Activated CD4-positive, alpha-beta T cell treated with anti-CD3 and anti-CD28 coated beads, Interleukin-2, Interleukin-6, amounts not matched to agents 100 ng/mL and 50 ng/mL, durations not matched to agents 16 hours and 8 hours (primary cell): ENCODE measurements at places on chromosomes 12 and 14.

- DNase-seq = no peak
Observed at GRCh38 chr12:11182529-11182928, 4.2 kb downstream of the TAS2R42 start.

- no peak for DNase-seq
Observed at GRCh38 chr12:9118158-9118557, 2.4 kb upstream of the A2M start.

- DNase-seq = no peak
Observed at GRCh38 chr14:24463017-24463883, 20.7 kb upstream of the SDR39U1 start.

- no peak for DNase-seq
Observed at GRCh38 chr12:11763760-11764520, 114.5 kb downstream of the ETV6 start.

DNA sequence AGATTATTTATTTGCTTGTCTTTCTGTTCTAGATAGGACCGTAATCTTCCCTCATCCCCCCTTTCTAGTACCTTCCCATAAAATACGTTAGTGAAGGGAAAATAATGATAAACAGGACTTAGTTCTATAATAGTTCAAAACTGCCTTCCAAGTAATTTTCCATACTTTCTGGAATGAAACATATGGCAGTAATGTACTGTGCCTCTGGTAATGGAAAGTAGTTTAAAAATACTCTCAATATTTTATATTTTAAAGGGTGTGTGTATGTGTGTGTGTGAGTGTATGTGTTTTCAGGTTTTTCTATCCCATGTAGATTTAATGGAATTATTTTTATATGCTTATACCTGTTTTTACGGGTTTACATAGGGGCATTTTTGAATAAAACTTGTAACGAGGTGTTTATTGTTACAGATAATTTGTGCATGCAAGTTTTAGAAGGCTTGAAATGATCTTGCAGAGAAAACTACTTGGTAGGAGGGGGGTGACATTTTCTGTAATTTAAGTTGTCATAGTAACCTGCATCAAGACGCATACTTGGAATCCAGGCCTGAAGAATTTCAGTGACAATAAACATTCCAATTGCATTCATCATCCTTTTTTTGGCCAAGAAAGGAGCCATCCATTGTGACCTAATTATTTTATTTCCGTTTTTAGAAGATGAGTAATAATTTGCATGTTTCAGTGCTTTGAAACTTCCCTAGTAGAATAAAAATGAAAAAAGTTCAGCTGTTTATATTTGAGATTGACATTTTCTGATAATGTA, 38.9 kb downstream of the RASSF8 start:
- DNase-seq = no peak

DNA sequence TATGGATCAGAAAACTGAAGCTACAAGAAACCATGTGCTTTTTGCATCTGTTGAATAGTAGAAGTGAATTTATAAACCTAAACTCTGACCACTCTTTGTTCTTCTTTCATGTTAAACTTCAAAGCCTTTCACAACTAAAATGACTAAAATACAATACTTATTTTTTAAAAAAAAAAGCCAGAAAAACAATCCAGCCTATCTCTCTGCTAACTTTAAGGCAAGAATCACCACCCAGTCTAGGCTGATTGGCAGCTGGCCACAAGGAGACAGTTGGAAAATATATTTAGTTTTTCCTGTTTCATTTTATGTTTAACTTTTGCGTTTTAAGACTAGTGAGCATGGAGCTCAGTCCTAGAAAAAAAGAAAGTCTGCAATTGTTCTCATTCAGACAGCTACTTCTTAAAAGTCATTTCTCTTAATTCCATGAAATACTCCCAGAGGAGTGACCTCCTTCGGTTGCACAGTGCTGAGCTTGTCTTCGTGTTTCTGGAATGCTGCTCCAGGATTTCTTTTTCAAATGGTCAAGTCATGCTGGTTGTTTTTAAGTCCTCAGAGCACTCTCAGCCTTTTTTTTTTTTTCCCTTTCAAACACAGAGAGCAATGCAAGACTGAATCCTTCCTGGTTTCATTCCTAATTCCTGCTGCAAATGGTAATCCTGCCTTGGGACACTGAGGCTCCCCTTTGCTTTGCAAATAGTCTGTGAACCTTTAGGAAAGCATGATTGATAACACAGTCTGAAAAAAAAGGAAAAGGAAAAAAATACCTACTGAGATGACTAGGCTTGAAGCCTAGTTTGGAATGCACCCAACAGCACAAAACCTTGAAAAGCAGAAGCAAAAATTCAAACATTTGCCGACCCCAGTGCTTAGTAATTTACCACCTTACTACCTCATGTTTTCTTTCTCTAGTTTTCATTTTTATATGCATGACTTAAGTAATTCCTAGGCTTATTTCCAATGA, 233.3 kb upstream of the DAAM1 start:
- no peak for DNase-seq

DNA sequence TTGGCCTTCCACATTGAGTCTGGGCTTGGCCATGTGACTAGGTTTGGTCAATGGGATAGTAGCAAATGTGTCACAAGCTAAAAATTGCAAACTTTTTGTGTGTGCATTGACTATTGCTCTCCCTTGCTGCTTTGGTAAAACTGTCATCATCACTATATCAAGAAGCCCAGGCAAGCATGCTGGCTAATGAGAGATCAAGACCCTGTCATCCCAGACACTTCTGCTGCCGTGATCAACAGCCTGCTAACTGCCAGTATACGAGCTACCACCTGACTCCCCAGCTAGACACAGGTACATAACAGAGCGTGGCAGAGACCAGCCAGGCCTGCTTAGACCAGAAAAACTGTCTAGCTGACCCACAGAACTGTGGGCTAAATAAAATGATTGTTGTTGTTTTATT, 456.7 kb upstream of the DCN start:
- no peak for DNase-seq

DNA sequence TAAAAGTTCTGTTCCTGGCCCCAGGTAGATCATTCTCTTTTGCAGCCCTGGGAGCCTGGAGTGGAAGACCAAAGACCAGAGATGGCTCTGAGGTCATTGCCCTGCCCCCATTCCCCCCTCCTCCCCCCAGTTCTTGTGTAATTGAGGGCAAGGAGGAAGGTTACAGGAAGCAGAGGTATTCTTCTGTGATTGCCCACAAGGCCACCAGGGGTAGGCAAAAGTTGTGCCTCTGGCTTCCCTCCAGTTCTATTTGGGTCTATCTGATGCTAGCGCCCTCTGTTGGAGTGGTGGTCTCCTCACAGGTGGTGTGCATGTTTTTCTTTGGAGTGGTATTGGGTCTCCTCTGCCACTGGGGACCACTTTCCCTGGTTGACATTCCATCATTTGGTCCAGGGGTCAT, 41.2 kb upstream of the CRY1 start:
- peak; percentile 51 for DNase-seq

DNA sequence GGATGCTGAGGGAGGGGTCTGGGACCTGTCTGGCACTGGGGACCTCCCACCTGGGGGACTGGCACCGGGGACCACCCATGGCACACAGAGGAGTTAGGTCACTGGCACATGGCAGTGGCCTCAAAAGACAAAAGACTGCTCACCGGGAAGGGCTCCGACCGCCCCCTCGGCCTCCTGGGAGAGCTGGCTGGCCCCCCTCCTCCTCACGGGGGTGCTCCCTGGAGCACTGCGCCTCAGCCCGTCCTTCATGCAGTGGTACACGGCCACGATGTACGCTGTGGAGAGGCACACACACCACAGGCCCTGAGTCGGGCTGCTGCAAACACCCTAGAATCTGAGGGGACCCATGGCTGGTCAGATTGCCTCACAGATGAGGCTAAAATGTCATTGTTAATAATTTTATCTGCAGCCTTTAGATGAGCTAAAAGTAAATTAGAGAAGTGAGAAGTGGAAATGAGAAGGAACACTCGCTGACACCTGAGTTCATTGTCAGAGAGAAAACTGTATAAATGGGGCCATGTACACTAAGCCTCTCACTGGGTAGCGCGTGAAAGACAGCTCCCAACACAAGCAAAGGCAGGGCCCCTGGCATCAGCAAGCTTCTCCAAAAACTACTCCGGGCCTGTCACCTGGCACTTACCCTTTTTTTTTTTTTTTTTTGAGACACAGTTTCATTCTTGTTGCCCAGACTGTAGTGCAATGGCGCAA, 14.1 kb downstream of the P2RX2 start:
- no peak for DNase-seq

GRCh38 chr12:64670919-64671639, 60.8 kb downstream of the RASSF3 start:
- peak; percentile 72 for DNase-seq

- DNase-seq = no peak
Observed at GRCh38 chr12:127770118-127770517, 496.9 kb upstream of the TMEM132C start.
